Activated CD4-positive, CD25-positive, alpha-beta regulatory T cell (primary cell): ENCODE measurements at places on chromosomes 13 and 19.

- no peak for DNase-seq
Measured at GRCh38 chr13:27868641-27869435, 51.0 kb upstream of the PDX1 start.

GRCh38 chr19:12952488-12953137 lies 4.4 kb downstream of the GADD45GIP1 start:
- no peak for DNase-seq

- DNase-seq, result no peak
Measured at GRCh38 chr19:29643361-29643935, 21.8 kb upstream of the PLEKHF1 start.

DNA sequence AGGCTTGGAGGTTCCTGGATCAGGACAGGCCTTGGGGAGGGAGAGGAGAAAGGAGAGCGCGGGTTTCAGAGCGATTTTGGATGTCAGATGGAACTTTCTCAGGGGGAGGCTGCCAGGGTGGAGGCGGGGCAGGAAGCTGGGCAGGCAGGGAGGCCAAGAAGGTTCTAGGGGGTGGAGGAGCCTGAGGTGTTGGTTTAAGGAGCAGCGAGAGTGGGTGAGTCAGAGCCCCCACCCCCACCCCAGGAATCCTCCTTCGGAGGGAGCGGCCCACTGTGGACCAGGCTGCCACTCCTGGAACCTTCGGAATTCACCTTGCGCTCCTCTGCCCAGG lies 15.9 kb upstream of the NOP53 start:
- no peak for DNase-seq

DNA sequence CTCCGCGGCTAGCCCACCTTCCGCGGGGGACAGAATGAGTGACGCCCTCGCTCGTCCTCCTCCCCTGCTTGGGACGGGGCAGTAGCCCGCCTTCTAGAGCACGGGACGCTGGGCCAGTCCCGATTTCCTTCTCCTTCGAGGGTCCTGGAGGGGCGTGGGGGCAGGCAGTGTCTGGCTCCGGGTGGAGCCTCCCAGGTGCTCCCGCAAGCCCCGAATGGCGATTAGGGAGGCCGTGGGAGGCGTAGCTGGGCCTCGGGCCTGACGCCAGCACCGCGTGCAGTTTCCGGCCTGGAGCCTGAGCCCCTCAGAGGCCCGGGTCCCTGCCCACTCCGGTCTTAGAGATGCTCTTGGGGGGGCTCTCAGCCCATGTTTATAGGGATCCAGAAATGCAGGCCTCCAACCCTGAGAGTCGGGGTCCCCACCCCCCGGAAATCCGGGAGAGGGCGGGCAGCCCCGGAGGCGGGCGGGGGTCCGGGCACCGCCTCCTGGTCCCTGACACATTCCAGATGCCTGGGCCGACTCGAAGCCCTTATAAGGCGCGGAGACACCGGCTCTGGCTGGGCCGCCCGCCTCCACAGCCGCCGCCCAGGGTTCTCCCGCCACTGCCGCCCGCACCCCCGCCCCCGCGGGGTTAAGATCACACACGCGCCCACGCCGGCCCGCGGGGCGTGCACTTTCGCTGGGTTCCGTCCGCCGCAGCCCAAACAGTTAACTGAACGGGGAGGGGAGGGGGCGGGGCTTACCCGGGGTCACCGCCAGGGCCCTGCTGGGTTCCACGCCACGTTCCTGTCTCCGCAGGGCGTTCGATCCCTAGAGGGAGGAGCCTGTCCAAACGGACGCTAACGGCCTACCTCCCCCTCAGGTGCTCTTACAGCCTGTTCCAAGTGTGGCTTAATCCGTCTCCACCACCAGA lies 1.5 kb downstream of the MYADM start:
- DNase-seq, result peak; percentile 52

GRCh38 chr19:15640904-15641597 lies 354 bp downstream of the CYP4F3 start:
- no peak for DNase-seq

DNA sequence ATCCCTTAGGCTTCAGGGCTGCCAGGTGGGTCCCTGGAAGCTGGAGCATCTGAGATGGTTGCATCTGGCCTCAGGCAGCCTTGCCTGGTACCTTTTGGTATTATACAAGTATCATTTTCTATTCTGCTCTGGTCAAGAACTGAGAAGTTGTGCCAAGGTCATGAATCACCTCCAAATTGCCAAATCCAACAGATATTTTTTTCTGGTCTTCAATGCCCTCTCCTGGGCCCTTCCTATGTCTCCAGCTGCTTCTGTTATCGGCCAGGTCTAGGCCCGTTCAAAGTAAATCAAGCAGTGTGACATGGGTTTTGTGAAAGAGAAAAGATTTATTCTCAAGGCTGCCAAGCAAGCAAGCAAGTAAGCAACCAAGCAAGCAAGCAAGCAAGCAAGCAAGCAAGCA lies 271.1 kb upstream of the MAB21L1 start:
- no peak for DNase-seq

- no peak for DNase-seq
Measured at GRCh38 chr13:22945321-22946226, 235.2 kb upstream of the SGCG start.

DNA sequence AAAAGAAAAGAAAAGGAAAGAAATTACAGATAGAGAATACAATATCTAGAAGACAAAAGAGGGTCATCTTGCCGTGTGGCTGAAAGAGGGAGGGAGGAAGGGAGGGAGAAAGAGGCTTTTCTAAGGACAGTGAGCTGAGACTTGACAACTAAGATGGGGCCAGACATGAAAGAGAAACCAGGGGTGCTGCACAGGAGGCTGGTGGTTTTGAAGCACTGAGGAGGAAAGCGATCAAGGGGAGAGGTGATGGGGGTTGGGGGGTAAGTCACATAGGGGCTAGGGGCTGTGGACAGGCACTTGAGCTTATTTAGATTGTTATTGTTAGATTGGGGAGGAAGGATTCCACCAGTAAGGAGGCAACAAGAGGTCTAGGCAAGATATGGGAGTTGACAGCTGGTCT lies 17.3 kb downstream of the PNPLA6 start:
- DNase-seq, result no peak
